NCI-H1694 treated with DMSO at 0.1 percent for 48 hours (cell line): ENCODE measurements at places on chromosomes 16 and 17.

DNA sequence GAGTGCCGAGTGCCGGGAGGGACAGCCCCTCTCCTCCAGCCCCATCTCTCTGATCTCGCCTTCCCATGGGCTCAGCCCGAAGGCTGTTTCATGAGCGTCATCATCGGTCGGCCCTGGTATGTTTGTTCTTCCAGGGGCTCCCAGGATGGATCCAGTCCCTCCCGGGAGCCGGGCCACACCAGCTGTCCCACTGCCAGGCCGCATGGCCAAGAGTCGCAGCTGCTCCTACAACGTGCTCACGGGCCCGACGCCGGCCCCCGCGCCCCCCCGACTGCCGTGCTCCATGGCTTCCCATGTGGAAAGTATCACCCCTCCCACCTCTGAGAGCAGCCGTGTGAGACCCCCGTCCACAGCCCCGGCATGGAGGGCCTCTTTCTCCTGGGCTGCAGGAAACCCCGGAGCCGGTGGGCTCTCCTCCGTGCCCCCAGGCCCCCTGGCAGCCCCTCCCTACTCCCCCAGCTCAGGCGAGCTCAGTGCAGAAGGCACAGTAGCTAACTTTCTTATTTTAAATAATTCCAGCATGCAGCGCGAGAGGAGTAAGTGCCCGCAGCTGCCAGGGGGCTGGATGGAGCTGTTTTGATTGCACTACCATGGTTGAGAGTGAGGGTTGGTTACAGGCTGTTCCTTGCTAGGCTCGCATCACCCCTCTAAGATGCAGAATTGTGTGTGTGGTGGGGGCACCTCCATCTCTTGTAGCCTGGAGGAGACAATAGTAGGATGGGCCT is 26.6 kb upstream of the GSE1 start:
- peak; percentile 60 for DNase-seq

DNA sequence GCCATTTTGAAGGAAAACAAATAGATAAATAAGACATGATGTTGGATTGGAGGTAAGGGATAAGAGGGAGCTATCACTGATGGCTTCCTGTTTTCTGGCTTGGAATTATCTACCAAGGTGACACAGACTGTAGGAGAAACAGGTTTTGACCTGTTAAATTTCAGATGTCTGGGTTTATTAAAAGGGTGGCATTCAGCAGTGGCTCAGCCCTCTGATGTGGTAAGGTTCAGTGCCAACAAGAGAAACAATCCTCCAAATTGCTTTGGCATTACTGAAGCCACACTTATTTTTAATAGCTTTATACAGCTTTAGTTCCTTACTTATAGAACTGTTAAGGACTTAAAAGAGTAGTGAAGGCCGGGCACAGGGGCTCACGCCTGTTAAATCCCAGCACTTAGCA is 37.0 kb upstream of the AKAP1 start:
- DNase-seq, result no peak

- no peak for DNase-seq
Measured at GRCh38 chr16:84806256-84806889, 13.4 kb upstream of the CRISPLD2 start.

- no peak for DNase-seq
Measured at GRCh38 chr16:76705892-76706291, 428.7 kb downstream of the CNTNAP4 start.

GRCh38 chr16:27701381-27701780 is 151.4 kb downstream of the KATNIP start:
- no peak for DNase-seq

- no peak for DNase-seq
Measured at GRCh38 chr17:11239379-11239970, 1.5 kb upstream of the SHISA6 start.

DNA sequence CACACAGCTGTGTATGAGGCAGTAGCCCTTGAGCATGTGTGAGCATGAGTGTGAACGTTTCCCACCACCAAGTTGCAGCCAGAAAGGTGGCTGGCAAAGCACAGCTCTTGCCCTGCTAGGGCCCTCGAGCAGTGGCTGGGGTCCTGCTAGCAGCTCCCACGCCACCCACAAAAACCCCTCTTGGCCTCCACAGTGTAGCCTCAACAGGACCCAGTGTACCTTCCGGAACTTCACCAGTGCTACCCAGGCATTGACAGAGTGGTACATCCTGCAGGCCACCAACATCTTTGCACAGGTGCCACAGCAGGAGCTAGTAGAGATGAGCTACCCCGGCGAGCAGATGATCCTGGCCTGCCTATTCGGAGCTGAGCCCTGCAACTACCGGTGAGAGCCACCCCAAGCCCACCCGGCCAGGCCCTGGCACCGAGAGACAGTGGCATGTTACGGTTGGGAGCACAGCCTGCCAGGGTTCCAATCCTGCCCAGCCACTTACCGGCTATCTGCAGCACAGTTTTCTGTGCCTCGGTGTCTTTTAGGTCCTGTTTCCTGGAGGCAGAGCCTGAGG is 53.1 kb downstream of the SCNN1B start:
- DNase-seq, result no peak

DNA sequence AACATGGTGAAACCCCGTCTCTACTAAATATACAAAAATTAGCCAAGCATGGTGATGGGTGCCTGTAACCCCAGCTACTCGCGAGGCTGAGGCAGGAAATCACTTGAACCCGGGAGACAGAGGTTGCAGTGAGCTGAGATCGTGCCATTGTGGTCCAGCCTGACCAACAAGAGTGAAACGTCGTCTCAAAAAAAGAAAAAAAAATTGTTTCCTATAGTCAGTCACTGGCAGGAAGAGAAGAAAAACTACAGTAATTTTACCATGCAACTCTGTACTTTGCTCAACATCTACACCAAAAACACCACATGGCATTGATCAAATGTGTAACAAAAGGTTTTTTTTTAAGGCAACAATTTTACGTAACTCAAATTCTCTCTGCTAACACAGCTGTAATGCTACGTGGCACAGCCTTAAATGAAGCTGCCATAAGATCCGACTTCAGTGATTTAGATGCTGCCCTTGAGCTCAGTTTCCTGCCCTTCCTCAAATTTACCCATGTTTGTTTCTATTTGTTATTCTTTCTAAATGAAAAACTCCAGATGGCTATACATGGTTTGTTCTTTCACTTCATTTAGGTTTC is 40.2 kb downstream of the CNOT1 start:
- DNase-seq, result no peak

DNA sequence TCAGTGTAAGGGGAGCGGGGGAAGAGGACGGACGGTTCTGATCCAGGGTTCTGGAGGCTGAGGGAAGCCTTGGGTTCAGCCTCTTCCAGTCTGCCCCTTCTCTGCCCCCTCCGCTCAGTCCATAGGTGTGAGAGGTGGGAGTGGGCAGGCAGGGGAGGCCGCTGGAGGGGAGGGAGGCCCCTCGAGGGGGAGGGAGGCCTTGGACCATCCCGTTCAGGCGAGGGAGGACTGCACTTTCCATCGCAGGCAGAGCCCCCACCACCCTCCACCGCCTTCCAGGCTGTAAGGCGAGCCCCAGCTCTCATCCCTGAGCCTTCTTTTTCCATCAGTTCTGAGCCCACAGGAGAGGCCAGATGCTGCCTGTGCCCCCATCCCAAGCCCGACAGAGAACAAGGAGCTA is 4.2 kb upstream of the AXIN1 start:
- DNase-seq, result no peak

- no peak for DNase-seq
Measured at GRCh38 chr16:69130461-69130860, 1.9 kb downstream of the CHTF8 start.

GRCh38 chr17:1289695-1290094 is 10.2 kb downstream of the TRARG1 start:
- DNase-seq, result no peak

DNA sequence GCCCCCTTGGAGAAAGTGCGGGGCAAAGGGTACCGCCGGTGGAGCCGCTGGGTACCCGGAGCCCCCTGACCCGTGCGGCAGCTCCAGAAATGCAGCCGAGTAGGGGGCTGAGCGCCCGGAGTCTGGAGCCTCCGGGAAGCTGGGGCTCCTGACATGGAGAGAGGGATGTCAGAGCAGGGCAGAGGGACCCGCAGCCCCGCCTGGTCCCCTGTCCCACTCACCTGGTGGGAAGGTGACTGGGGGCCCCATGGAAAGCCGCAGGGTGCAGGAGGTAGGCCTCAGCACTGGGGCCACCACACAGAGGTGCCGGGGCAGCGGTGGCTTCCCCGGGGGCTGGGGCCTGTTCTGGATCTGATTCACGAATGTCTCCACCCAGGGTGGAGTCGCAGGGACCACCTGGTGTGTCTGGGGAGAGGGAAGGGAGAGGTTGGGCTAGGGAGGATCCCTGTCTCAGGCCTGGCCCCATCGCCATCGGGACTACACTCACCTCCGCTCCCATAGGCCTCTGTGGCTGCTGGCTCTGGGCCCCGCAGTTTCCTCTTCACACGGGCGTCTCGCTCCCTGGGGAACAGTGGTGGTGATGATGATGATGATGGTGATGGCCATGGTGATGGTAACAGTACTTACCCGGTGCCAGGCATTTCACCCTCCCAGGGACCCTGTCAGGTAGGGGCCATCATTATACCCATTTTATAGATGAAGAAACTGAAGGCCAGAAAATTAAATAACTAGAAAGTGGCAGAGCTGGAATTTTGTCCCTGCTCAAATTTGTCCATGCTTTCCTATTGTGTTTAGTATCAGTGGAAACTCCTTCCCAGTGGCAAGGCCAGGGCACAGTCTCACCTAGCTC is 5.2 kb downstream of the TBX6 start:
- DNase-seq, result no peak

DNA sequence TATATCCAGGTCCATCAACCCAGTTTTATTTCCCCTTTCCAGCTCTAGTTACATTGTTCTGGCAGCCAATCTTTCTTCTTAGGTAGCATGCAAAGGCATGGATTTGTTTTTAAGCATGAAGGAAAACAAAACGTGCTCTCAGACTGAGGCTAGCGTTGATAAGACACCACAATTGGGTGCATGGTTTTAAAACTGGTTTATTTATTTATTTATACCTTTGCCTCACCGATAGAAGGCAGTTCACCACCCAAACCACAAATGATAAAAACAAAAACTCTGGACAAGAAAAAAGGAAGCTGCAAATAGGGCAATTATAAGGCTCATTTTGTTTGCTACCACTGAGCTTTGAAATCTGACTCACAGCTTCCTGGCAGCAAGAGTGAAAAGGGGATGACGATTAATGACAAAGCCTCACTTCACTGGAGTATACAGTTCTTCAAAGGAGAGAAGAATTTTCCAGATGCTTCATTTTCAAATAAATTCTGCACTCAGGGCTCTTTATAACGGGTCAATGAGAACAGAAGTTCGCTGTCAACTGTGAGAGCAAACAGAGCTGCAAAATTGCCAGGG is 278.4 kb upstream of the IRX5 start:
- no peak for DNase-seq

DNA sequence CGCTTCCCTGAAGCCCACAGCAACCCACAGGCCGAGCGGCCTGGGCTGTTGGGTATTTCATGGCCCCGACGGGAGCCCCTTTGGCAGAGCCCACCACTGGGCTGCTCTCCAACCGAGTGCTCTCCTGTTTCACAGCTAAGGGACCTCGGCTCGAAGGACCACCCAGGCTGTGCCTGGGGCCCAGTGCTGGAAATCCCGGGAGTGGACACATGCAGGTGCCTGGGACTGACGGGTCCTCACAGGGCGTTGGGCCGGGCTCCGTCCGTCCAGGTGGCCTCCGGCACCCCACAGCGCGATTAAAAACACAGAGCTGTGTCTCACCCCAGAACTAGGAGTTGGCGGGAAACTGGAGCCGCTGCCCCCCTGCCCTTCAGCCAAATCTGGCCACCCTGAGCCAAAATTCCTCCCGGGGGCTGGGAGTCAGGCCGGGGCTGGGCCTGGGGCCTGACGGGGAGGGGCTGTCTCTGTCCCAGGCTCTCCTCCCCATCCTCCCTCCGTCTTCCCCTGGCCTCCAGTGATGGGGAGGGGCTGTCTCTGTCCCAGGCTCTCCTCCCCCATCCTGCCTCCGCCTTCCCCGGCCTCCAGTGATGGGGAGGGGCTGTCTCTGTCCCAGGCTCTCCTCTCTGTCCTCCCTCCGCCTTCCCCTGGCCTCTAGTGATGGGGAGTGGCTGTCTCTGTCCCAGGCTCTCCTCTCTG is 14.1 kb downstream of the UTS2R start:
- DNase-seq, result no peak

GRCh38 chr16:72284042-72284789 is 112.3 kb upstream of the PMFBP1 start:
- no peak for DNase-seq

- no peak for DNase-seq
Measured at GRCh38 chr16:57617604-57618111, 10.8 kb upstream of the ADGRG1 start.

DNA sequence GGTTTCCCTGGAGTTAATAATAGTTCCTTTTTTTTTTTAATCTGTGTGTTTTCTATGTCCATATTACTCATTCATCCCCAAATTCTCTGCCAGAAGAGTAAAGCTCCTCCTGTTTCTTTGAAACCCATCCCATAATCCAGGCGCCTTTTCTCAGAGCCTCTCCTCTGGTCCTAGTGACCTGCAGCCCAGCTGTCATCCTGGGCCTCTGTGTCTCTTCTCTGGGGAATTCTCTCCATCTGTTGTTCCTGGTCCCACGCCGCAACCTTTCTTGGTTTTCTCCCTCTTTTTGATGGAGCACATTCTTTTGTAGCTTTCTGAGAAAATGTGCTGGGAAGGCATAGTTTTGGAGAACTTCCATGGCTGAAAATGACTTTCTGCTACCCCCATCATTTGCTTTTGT is 10.2 kb downstream of the KATNB1 start:
- DNase-seq, result no peak

DNA sequence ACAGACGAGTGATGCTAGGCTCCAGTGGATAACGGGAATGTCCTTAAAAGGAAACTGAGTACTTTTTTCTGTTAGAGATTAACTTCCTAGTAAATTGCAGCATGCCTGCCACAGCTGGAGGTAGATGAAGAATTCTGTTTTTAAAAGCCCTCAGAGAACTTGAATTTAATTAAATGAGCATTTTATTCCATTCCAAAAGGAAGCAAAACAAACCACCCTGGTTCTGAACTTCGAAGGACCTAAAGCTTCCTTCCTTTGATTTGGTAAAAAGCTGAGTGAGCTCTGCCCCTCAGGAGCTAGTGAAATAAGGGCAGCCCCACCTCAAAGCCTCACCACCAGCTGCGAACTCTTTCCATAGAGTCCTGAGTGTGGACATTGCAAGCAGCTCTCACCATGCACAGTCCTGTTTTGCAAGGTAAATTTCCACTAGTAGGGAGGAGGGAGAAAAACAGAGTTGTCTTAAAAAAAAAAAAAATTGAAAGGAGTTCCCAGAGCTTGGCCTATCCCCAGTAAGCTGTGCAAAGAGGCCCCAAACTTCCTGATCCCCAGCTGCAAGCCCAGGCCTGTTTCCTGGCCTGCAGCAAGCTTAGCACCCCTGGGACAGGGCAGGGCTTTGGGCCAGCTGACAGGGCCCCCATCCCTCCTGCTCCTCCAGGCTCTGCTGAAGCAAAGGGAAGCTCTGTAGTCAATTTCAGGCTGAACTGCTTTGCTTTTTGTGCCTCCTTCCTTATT is 11.2 kb downstream of the CHD9NB start:
- no peak for DNase-seq

GRCh38 chr16:69328854-69329316 is 1.5 kb downstream of the PDF start:
- DNase-seq, result no peak

GRCh38 chr16:86508947-86509758 is 1.2 kb upstream of the FOXF1 start:
- DNase-seq, result no peak
